ENCODE measurements at places on chromosomes 2 and 18. TPM values are rescaled to one million over a fixed set of nuclear protein-coding genes. Genes with fewer than 3 reads are reported as not detected.

GRCh38 chr2:215361211-215361875 is 49.5 kb downstream of the ATIC start:
- no peak for DNase-seq

Gene ARHGEF4
- total RNA-seq: 7.0 TPM

GRCh38 chr2:203690117-203690431 is 16.4 kb upstream of the CD28 start:
- DNase-seq: no peak

DNA sequence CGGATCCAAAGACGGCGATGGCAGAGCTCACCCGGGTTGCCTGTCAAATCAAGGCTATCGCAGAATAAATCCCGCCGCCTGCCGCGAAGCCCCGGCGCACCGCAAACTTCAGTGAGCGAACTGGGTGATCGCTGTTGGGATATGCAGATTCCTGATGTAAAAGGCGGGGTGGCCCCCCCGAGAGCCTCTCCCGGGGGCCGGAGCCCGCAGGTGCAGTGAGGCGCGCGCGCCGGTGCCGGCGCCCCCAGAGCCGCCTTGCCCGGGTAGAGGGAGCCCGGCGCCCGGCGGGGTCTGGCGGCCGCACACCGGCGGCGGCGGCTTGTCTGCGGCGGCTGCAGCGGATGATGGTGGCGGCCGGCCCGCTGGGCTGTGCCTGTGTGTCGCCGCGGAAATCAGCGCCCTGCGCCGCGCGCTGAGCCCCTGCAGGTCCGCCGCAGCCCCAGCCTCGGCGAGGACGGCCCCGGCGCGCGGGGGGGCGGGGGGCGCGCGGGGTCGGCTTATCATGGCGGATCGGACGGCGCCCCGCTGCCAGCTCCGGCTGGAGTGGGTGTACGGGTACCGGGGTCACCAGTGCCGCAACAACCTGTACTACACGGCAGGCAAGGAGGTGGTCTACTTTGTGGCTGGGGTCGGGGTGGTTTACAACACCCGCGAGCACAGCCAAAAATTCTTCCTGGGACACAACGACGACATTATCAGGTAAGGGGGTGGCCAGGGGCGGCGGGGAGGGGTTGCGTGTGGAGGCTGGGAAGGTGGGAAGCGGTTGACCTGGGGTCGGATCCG is 1.3 kb downstream of the EML6 start:
- no peak for DNase-seq

DNA sequence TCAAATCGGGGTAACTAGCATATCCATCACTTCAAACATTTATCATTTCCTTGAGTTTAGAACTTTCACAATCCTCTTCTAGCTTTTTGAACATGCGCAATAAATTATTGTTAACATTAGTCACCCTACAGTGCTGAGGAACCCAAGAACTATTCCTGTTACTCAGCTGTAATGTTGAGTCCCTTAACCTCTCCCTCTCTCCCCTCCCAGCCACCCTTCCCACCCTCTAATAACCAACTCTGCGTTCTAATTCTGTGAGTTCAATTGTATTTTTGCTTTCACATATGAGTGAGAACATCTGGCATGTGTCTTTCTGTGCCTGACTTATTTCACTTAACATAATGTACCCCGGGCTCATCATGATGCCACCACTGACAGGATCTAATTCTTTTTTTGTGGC is 78.6 kb upstream of the RANBP2 start:
- no peak for DNase-seq

- no peak for DNase-seq
Observed at GRCh38 chr2:33107690-33108482, 161.1 kb downstream of the LTBP1 start.

GRCh38 chr2:216621292-216621691 is 11.9 kb upstream of the IGFBP2 start:
- DNase-seq: peak; percentile 72

DNA sequence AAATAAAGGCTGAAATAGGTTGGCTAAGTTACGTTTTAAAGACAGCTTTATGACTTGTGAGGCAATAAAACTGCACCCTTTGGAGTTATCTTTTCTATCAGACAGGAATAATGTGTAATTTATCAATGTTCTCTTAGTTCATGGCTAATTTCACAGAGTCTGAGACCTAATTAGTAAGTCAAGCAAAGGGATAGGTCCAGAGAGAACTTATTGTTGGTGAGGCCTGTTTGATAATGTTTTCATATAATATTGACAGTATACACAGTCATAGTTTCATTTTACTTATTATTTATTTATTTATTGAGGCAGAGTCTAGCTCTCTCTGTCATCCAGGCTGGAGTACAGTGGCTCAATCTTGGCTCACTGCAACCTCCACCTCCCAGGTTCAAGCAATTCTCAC is 1.9 kb upstream of the IL36RN start:
- no peak for DNase-seq

Gene BBS5
- total RNA-seq: 13.8 TPM

Measured in urinary bladder (tissue), 4 donors.